A549 treated with RU486 at 1 μM for 4 hours (cell line): ENCODE measurements at places on chromosomes 16 and 17. TPM values are rescaled to one million over a fixed set of nuclear protein-coding genes. Genes with fewer than 3 reads are reported as not detected.

Gene PDIA2
- 0.13 to 0.64 TPM (median 0.31 TPM) in 4 of 5 replicates, not detected in the other for total RNA-seq

Gene DHRS13
- 4.2 to 5.6 TPM (median 5.4 TPM) in 5 replicates for total RNA-seq

Gene PIRT
- total RNA-seq: not detected in 5 replicates

Gene NFATC2IP
- total RNA-seq: 19.5 to 31.7 TPM (median 29.4 TPM) in 5 replicates

Gene SOCS1
- 0.70 to 2.3 TPM (median 1.7 TPM) in 5 replicates for total RNA-seq

Gene NDUFAF8
- total RNA-seq: 107 to 254 TPM (median 220 TPM) in 5 replicates

Gene HSD17B1
- 0.74 to 1.6 TPM (median 1.2 TPM) in 5 replicates for total RNA-seq

Gene CA5A
- not detected in 5 replicates for total RNA-seq

Gene CRHR1
- total RNA-seq: 0.15 to 0.21 TPM in 2 of 5 replicates, not detected in the others

Gene NUDT21
- 105 to 128 TPM (median 110 TPM) in 5 replicates for total RNA-seq

Gene ITGA2B
- 0.84 to 2.2 TPM (median 1.4 TPM) in 5 replicates for total RNA-seq
